ENCODE measurements at places on chromosomes 16 and 17.
A peak's percentile ranks its signal among the peaks of the same experiment; 100 is the strongest.

DNA sequence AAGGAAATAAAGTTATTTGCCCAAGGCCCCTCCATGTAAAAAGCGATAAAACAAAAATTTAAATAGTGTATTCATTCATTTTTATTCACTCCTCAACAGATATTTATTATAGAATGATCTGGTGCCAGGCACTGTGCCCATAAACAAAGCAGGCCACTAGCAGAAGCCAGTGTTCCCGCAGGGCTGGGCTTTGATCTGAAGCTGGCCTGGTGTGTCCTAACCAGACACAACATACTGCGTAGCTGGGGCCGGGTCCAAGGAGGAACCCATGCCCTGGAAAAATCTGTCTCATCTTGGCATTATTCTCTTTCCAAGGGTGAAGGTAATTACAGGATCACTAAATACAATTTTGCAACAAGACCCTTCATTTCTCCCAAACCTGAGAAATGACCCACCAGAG lies 537.4 kb upstream of the CDH5 start:
- DNase-seq: no peak

DNA sequence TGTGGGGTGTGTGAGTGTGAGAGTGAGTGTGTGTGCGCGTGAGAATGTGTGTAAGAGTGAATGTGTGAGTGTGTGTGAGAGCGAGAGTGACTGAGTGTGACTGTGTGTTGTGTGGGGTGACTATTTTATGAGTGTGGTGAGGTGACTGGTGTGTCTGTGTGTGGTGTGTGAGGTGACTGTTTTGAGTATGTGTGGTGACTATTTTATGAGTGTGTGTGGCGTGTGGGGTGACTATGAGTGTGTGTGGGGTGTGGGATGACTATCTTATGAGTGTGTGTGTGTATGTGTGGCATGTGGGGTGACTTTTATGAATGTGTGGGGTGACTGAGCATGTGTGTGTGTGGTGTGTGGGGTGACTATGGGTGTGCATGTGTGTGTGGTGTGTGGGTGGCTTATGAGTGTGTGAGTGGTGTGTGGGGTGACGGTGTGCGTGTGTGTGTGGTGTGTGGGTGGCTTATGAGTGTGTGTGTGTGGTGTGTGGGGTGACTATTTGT lies 152.9 kb upstream of the PLCG2 start:
- no peak for DNase-seq

- no peak for DNase-seq
Observed at GRCh38 chr17:57401556-57402488, 145.5 kb downstream of the MSI2 start.

- DNase-seq: no peak
Observed at GRCh38 chr16:56780646-56781045, 50.7 kb downstream of the NUP93 start.

DNA sequence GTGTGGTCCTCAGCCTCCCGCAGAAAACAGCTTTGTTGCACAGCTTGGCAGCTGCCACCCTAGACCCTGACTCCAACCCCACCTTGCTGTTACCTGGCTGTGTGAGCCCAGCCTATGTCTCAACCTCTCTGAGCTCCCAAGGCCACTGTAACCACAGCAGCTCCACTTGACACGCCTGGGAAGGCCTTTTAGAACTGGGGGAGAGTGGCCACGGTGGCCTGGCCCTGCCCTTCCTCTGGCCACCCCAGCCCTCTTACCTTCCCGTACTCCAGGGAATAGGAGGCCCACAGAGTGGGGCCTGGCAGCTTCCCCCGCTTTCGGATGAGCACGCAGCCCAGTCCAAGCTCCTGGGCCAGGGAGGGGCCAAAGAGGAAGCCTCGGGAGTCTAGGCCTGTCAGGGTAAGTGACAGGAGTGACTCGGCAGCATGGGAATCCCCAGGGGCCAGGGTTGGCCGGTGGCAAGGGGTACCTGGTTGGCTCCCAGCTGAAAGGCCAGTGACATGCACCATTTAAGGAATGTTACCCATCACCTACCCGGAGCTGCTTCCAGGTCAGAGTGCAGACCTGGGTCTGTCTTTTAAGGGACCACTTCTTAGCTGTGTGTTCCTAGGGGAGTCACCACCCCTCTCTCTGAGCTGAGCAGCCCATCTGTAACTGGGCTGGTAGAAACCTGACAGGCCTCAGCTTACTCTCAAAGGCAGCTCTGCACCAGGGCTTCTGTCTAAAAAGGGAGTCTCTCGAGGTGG lies 1.4 kb downstream of the APRT start:
- DNase-seq: no peak

DNA sequence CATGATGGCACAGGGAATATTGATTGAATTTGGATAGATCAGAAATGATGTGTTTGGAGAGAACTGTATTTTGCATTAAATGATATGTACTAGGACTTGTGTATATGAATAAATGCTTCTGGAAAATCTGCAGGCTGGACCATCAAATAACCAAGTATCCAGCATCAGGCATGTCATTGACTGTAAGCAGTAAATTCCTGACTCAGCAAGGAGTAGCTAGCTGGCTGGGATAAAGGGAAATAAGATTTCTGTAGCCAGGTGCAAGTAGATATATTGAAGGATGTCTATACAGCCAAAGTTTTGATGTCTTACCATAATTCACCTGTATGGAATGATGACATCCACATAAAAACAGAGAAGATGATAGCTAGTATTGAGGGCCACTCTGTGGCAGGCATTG lies 809.6 kb downstream of the CDH11 start:
- DNase-seq: no peak

- DNase-seq: no peak
Observed at GRCh38 chr16:73095885-73096421, 48.0 kb upstream of the ZFHX3 start.

- no peak for DNase-seq
Observed at GRCh38 chr16:10663146-10663545, 31.6 kb downstream of the TEKT5 start.

GRCh38 chr16:3819746-3820724 lies 60.5 kb downstream of the CREBBP start:
- no peak for DNase-seq

GRCh38 chr17:72004611-72005331 lies 116.0 kb upstream of the SOX9 start:
- no peak for DNase-seq

DNA sequence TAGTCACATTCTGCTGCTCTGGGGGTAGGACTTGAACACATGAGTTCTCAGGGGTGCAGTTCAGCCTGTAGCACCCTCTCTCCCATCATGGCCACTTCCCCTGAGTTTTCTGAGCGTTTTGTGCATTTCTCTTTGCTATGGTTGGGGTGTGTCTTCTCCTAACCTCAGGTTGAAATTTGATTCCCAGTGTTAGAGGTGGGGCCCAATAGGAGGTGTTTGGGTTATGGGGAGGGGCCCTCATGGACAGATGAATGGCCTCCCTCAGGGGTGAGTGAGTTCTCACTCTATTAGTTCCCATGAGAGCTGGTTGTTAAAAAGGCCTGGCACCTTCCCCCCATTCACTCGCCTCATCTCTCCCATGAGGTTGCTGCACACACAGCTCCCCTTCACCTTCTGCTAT lies 101.1 kb downstream of the FOXL1 start:
- no peak for DNase-seq

DNA sequence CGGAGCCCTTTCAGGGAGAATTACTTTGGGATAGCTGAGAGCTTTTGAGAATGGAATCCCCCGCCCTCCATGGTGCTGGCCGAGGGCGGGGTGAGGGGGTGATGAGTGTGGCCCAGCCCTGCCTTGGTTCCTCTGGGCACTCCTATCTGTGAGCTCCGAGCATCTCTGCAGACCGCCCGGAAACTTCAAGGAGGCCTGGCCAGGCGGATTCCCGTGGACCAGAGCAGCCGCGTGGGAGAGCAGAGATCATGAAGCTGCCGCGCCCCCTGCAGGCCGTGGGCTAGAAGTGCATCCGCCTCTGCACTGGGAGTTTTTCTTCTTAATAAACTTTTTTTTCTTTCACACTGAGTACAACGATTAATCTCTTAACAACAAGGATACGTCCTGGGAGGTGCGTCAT lies 392.9 kb upstream of the EEF2KMT start:
- DNase-seq: peak; percentile 14

DNA sequence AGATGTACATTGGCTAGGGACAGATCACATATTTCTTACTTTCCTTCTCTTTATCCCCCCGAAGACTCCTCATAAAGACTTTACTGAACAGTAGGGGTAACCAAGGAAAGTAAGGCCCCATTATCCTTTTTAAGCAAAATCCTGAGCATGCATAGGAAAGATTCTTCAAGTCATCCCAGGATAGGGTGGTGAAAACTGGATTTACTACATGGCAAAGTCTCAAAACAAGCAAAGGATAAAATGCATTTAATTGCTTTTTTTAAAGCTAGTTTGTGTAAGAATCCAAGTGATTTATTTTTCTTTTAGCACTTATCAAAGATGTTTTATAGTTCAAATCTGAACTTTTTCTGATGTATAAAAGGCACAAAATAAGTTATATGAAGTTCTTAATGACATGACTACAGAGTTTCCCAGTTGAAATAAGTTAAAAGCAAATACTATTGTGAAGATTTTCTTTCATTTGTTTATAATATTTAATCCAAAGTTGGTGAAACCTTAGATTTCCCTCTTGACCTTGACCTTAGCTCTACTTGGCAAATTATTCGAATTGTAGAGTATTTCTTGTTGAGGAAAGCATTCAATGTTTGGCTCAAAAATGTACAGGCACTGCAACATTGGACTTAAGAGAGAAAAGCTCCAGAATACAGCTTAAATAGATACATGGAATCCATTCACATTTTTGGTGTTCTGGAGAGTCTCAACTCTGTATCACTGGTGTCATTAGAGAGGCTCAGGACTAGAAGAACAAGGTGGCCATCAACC lies 104.3 kb downstream of the ABCA8 start:
- no peak for DNase-seq

DNA sequence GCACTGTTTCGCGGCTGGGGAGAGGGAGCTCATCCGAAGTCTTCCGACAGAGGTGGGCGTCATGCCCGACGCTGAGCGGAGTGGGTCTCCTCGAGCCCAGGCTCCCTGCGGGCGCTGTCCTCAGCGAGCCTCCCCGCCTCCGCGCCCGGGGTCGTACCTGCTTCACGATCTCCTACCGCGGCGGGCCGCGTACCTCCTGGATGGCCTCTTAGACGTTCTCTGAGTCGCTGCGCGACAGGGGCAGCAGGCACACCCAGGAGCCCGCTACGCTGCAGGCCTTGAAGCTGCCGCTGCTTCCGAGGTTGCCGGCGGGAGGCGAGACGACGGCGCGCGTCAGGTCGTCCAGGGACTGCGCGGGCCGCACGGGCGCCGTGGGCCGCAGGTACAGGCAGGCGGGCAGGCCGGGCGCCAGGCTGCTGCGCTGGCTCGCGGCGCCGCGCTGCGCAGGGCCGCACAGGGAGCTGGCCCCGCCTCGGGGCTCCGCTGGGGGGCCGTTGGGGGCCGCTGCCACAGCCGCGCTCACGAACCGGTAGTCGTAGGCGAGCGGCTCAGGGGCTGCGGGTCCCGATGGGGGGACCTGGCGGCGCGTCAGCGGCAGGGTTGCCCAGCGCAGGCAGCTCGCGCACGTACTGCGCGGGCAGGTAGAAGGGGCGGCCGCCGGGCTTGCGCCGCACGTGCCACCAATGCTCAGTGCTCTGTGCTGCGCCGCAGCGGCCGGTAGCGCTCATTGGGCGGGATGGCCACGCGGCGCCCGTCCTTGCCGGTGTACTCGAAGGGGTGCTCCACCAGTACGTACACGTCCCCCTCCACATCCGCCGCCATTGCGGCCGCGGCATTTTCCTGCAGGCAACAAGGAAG lies 116.4 kb upstream of the SMURF2 start:
- no peak for DNase-seq

- no peak for DNase-seq
Observed at GRCh38 chr16:11700264-11701029, 32.2 kb downstream of the SNN start.

GRCh38 chr17:40625311-40625710 lies 22.3 kb downstream of the SMARCE1 start:
- DNase-seq: no peak

GRCh38 chr17:82524540-82524939 lies 5.0 kb downstream of the FOXK2 start:
- DNase-seq: no peak

DNA sequence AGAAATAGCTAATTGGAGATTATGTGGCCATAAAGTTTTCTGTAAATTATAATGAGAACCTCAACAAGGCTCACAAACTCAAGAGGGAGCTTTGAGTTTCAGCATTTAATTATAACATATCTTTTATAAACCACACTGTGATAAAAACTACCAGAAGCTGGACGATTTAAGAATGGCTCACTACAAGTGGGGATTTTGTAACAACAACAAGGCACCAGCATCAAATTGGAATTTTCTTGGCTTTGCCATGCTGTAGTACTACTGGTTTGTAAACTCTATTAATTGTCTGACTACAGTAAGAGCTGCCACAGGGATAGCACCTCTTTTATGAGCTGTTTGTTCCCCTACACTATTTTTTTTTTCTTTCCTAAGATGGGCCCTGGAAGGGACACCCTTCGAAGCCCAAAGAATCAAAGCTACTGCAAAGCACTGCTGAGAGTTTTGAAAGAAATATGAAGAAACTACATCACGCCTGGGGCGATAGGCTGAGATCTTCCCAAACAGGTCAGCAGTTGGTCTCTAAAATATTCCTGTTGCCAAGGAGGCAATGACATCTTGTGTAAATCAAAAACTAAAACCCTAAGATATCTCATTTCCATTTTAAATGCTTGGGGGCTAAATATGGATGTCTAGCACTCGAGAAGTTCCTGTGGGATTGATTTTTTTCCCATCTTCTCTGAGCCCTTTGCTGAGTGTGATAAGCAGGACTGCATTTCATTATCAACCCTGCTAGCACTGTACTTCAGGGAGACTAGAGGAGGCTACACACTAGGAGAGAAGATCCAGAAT lies 40.9 kb downstream of the SKAP1 start:
- no peak for DNase-seq

DNA sequence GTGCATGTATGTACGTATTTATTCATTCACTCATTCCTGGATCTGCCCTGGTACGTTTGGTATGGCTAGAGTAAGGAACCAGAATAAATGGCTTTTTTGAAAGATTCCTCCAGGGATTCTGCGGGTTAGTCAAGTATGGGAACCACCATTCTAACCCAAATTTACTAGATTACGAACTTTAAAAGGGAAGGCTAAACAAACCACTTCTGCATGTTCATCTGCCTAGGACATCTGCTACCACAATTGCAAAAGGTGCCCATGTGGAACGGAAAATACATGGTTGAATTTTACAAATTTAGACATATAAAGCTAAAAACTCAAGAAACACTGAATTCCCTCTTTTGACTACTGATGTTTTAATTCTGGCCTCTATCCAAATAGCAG lies 22.1 kb downstream of the CYTH1 start:
- DNase-seq: no peak

GRCh38 chr17:59342681-59343131 lies 11.3 kb downstream of the YPEL2 start:
- DNase-seq: no peak

DNA sequence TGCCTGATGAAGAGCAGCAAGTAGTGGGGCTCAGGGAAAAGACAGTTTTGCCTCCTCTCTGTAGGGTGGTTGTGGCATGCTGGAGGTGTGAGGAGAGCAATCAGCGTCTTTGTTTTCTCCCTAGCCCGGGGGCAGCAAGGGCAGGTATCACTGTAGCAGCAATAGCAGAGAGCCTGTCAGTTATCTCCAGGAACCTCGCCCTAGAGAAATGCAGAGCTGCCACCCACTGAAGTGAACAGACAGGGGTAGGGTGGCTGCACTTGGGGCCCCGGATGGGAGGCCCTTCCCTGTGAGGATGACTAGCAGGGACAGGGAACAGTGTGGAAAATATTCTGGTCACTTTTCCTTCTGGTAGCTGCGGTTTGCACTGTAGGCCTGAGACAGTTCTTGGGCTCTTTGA lies 886.5 kb downstream of the CDH8 start:
- no peak for DNase-seq

- no peak for DNase-seq
Observed at GRCh38 chr17:69560987-69561441, 146.5 kb downstream of the MAP2K6 start.

GRCh38 chr17:7717756-7718350 lies 309 bp downstream of the DNAH2 start:
- no peak for DNase-seq
